ENCODE measurements at places on chromosomes 7 and 10. TPM values are rescaled to one million over a fixed set of nuclear protein-coding genes. Genes with fewer than 3 reads are reported as not detected.

DNA sequence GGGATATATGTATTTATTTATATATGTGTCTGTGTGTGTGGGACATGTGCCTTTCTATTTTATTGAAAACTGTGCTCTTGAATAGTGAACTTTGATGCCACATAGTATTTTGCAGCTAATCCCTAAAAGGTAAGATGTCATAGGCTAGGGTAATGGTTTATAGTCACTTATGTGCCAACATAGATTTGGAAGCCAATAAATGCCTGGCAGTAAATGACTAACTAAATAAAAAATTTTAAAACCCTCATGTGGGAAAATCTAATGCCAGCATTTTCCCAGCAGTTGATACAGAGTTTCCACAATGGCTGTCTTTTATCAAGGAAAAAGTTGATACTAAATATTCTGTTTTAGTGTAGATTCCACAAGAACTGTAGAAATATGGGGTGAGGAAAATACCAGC is 101.5 kb upstream of the IMMP2L start:
- DNase-seq: no peak

The ANKRD61 gene
- total RNA-seq: 0.20 TPM

DNA sequence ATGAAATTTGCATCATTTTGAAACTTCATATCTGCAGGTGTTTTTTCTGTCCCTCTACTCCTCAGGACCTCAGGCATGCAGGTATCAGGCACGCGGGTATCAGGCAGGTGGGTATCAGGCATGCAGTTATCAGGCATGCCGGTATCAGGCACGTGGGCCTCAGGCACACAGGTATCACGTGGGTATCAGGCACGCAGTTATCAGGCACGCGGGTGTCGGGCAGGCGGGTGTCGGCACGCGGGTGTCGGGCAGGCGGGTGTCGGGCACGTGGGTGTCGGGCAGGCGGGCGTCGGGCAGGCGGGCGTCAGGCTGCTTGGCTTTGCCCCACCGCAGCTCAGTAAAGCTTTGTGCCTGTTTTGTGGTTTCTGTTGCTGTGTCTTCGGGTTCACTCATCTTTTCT is 8.7 kb downstream of the SPRN start:
- DNase-seq: no peak

GRCh38 chr7:128705891-128706333 is 33.2 kb upstream of the CALU start:
- no peak for DNase-seq

The BEND7 gene
- total RNA-seq: 17.4 TPM

The MAT1A gene
- not detected for total RNA-seq

GRCh38 chr7:78862411-78862900 is 591.0 kb downstream of the MAGI2 start:
- DNase-seq: no peak

The EFCAB10 gene
- not detected for total RNA-seq

The NKX2-3 gene
- total RNA-seq: not detected

DNA sequence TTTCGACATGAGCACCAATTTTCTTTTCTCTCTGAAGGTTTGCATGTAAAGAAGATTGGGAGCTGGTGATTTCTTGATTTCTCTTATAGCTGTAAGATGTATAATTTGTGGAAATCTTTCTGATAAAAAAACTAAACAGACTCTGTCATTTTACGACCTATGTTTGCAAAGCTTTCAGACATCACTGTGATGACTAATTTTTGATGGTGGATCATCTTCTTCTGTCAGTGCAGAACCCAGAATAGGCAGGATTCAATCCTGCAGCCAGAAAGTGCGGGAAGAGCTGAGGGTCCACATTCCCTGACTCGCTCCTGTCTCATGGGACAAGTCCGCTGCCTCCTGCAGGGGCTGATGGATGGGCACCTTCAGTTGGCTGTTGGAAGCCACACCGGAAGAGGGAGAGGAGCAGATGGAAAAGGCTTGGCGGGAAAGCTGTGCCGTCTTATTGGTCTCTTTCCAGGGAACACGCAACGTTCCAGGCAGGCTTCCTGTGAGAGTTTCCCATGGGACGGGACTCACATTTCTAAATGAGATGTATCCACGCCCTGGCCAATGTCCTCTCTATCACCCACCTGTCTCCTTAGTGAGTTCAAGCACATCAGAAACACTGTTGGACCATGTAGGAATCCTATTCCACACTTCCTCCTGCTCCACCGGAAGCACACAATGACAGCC is 186.9 kb downstream of the PRPF18 start:
- peak; percentile 42 for DNase-seq

The TEX36 gene
- not detected for total RNA-seq

Data from left ventricle myocardium superior (tissue), 1 donor.